ENCODE measurements at places on chromosomes 6 and 20.
A peak's percentile ranks its signal among the peaks of the same experiment; 100 is the strongest.

DNA sequence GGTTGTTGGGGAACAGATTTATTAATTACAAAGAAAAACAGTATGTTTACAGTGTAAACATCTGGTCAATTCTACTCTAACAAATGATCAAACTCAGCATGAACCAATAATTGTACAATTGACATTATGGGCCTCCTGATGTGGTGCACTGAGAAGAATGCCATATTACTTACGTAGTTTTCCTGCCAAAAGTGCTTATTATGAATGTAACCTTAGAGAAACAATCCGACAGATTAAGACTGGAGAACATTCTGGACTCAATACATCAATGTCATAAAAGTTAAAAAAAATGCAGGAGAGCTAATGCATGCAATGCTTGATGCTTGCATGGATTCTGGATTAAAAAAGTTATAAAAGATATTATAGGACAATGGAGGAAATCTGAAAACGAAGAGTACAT, 69.0 kb downstream of the LYRM4 start:
- no peak for DNase-seq

- DNase-seq, result no peak
Measured at GRCh38 chr6:88680654-88681053, 282.8 kb downstream of the RNGTT start.

- DNase-seq, result no peak
Measured at GRCh38 chr6:47149554-47149953, 107.4 kb upstream of the ADGRF1 start.

DNA sequence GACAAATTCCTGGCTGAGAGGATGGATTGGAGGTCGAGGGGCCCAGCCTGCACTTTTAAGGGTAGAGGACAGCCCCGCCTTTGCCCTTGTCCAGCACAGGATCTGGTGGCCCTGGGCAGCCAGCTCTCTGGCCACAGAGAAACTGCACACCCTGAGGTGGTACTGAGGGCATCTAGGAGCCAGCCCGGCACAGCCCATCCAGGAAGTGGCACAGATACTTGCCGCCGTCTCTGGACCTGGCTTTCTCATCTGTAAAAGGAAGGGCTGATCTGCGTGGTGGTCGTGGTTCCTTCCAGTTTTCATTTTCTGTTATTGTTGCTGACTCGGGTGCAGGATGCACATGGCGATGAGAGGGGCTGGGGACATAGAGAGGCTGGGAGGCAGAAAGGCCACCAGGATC, 16.0 kb upstream of the SLC22A7 start:
- no peak for DNase-seq

- no peak for DNase-seq
Measured at GRCh38 chr6:113009682-113010081, 662.6 kb downstream of the RFPL4B start.

GRCh38 chr6:5205035-5205507, 55.7 kb downstream of the LYRM4 start:
- DNase-seq, result no peak

DNA sequence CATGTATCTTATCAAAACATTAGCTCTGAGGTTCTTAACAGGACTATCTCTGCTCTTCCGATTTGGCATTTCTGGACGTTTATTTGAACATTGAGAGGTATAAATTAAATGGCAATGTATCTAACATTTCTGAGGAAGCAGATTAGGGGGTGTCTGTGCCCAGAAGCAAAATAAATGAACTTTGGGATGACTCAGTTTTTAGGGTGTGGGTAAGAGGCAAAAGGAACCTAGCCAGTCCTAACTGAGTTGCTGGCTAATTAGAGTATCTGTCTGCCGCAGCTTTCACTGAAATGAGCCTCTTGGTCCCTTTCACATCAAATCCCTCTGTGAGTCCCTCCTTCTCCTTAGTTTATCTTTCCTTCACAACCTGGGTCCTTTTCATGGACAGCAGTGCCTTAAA, 1.1 kb downstream of the RNF144B start:
- no peak for DNase-seq

DNA sequence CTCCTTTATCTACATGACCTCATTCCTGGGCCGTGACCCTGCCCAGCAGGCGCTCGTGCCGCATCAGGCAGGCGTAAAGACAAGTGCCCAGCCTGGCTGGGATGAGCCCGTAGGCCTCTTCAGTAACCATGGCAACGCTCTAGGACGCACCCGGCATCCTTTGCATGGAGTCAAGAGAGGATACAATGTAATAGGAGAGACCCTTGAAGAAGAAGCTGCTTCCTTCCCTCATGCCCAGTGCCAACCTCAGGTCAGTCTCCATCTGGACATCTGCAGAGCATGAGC, 5.0 kb upstream of the LSM14B start:
- DNase-seq, result no peak

DNA sequence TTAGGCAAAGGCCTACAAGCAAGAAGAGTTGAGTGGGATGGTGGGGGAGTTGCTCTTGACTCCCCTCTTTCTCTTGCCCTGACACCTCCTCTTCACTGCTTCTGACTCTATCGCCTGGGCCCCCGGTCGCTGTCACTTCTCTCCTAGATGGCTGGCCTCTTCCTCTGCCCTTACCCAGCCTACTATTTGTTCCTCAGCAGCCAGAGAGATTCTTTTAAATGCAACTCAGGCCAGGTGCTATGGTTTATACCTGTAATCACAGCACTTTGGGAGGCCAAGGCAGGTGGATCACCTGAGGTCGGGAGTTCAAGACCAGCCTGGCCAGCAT, 4.3 kb upstream of the PDYN start:
- DNase-seq, result no peak

DNA sequence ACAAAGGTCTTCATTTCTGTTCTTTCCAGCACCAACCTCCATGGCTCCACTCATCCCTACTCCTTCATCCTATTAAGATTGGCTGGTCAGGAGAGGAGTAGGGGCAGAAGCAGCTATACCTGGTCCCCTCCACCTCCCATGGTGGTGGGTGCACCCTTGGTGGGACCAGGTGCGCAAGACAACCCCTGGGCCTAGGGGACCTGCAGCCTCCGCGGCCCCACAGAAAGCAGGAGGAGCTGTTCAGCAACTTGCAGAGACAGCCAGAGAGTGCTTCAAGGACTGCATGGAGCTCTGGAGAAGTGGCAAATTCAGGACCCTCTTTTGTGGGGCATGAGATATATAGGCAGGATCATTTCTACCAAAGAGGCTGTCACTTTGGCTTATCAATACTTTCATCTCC, 9.8 kb downstream of the ULBP2 start:
- no peak for DNase-seq

DNA sequence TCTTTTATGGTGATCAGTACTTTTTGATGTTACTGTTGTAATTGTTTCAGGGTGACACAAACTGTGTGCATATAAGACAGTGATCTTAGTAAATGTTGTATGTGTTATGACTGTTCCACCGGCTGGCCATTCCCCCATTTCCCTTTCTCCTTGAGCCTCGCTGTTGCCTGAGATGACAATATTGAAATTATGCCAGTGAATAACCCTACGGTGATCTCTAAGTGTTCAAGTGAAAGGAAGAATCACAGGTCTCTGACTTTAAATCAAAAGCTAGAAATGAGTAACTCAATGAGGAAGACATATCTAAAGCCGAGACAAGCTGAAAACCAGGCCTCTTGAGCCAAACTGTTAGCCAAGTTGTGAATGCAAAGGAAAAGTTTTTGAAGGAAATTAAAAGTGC, 32.3 kb downstream of the TULP4 start:
- no peak for DNase-seq

DNA sequence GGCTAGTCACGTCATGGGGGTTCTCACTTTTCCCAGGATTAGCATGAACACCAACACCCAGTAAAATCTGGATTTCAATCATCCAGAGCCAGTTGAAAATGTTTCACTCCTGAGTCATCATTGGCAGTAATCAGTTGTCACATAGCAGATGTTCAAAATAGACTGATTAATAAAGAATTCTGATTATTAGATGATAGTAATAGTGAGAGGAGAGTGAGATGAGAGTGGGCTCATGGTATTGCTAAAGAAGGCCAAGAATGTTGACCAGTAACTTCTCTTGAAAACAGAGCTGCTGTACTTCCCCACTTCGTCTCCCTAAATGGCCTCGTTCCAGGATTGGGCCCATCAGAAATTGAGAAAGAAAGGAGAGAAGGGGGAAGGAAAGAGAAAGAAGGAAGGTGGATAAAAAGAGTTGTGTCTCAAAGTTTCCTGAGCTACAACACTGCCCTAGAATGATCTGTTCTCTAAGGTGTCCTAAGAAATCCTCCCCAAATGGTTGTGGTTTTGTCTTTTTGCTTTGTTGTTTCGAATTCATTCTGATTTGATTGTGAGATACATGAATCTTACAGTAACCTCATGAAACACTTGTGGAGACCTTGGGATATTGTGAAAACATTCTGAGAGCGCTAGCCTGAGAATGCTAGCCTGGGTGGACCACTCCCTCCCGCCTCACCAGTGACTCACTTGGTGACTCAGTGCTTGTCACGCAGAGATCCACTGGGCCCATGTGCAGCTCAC, 502.2 kb upstream of the JARID2 start:
- peak; percentile 85 for DNase-seq

- no peak for DNase-seq
Measured at GRCh38 chr6:5956939-5957338, 49.8 kb downstream of the NRN1 start.

DNA sequence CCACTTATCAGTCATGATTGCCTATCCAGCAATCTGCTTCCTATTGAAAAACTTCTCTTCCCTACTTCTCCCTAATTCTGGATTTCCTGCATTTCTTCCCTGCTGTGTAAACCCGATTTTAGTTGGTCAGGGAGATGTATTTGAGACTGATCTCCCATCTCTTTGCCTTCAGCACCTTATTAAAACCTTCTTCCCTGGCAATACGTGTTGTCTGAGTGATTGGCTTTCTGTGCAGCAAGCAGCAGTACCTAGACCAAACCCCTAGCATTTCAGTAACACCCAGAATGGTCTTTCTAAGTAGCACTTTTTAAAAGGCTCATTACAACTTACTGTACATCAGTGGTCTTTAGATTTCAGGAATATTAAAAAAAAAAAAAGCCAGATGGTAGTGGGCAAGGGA, 99.1 kb upstream of the PDE10A start:
- DNase-seq, result no peak

- no peak for DNase-seq
Measured at GRCh38 chr6:63804381-63804956, 168.9 kb downstream of the PHF3 start.

DNA sequence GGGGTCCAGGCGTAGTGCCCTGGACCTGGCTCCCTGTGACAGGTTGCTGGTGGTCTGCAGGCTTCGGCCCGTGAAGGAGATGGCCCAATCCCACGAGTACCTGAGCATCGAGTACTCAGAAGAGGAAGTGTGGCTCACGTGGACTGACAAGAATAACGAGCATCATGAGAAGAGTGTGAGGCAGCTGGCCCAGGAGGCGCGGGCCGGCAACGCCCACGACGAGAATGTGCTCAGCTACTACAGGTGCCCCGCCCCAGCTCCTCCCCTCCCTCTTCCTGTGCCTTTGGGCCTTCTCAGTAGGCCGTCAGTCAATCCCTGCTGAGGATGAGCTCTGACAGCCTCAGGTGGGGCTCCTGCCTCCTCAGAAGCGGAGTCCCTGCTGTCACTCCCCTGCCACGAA, 42.6 kb downstream of the UQCC2 start:
- no peak for DNase-seq

DNA sequence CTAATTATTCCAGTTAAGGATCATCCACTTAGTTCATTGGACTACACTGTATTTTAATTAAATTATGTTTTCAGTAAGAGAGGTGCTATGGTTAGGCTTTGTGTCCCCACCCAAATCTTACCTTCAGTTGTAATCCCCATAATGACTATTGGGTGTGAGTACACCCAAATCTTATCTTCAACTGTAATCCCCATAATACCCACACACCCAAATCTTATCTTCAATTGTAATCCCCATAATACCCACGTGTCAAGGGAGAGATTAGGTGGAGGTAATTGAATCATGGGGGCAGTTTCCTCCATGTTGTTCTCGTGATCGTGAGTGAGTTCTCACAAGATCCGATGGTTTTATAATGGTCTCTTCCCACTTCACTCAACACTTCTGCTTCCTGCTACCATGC, 208.0 kb upstream of the PHACTR1 start:
- DNase-seq, result no peak

- DNase-seq, result no peak
Measured at GRCh38 chr6:43826730-43827129, 56.7 kb downstream of the VEGFA start.

DNA sequence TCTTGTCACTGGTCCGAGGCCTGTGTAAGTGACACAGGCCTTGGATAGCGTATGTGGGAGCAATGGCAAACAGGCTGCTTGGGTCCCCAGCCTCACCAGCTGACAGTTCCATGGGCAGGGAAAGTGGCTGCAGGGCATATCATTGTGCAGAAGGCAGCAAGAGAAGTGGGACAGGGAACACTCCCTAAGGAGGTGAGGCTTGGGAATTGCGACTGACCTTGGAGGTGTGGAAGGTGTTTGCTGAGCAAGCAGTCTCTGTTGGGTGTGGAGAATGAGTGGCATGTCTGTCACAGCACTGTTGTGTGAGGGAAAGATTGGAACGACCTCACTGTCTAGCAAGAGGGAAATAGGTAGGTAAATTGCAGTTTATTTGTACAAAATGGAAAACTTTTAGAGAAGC, 16.8 kb downstream of the POFUT1 start:
- no peak for DNase-seq

- DNase-seq, result no peak
Measured at GRCh38 chr20:35947489-35947888, 6.8 kb downstream of the SCAND1 start.

- no peak for DNase-seq
Measured at GRCh38 chr6:163965426-163966348, 551.2 kb downstream of the QKI start.

DNA sequence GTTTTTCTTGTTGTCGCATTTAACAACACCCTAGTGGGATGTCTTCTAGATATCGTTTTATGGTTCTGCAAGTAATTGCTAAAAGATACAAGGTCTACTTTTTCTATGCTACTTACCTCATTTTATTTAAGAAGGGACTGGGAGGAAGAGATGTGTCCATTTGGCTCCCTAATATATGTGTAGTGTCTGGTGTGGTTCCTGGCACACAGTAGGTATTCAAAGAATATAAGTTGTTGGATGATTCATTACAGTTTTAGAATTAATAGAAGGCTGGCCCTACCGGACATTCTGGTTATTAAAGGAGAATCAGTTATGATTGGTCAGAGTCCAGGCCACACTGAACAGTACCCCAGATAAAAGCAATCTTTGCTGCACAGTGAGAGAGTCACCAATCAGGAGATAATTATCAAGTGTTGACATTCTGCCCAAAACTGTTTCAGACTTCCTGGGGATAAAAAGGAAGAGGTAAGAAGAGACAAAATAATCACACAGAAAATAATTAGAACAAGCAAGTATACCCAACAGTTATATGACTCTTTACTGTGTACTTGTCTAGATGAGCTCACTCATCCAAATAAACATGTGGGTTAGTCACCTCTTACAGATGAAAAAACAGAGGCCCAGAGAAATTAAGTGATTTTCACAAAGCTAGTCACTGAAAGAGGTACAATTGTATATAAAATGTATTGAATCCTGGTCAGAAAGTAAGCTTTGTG, 7.0 kb downstream of the TMEM244 start:
- DNase-seq, result no peak

DNA sequence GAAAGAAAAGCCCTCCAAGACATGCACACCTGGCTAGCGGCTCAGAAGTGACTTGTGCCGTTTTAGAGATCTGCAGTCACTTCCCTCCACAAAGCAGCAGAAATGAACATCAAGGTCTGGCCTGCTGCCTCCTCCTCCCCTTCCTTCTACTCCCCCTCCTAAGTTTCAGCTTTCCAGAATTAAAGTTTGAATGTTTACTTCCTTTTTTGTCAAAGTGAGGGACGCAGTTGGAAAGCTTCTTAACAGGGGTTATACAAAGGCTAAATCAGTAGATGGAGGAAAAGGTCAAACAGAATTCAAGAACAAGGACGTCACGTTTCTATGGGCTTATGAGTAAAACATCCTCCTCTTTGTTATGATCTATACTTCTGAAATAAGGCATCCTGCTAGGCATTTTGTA, 227.7 kb downstream of the SLC35F1 start:
- DNase-seq, result no peak

Measured in stimulated activated CD4-positive, alpha-beta T cell treated with anti-CD3 and anti-CD28 coated beads, Interleukin-15, amount 100 ng/mL, for 48 hours (primary cell).